ENCODE measurements at places on chromosomes 1 and 21. TPM values are rescaled to one million over a fixed set of nuclear protein-coding genes. Genes with fewer than 3 reads are reported as not detected.

Gene CYP4A22
- 0.84 TPM for total RNA-seq

- H3K36me3 ChIP-seq = peaks cover 97% of the 10 kb centered on the region
- no peak overlapping the region for H3K4me3 ChIP-seq
- no peak for DNase-seq
- H3K27me3 ChIP-seq = no peaks in the 10 kb centered on the region
- H3K27ac ChIP-seq = no peak overlapping the region
Measured at GRCh38 chr21:42764443-42764760, 111.0 kb downstream of the PDE9A start.

Gene COL6A1
- 669 TPM for total RNA-seq

DNA sequence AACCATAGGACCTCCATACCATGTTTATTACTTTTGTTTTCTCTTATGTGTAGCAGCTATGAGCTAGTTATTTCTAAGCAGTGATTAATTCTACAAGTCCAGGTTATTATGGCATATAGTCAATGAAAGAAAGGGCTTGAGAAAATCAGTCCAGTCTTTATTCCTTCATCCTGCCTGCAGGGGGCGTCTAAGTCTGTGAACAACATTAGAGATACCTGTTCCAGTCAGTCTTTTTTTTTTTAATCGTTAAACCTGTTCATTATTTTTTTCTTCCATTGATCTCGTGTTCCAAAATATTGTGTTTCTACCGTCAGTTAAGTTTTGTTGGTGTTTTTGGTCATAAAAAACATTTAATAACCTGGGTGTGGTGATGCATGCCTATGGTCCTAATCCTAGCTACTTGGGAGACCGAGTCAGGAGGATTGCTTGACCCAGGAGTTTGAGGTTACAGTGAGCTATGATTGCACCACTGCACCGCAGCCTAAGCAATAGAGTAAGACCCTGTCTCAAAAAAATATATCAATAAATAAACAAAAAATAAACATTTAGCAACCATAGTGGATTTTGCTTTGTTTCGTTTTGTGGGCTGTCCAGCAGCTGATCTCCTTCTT is 29.4 kb upstream of the CD2 start:
- H3K27ac ChIP-seq = no peak overlapping the region
- H3K27me3 ChIP-seq = no peaks in the 10 kb centered on the region
- no peaks in the 10 kb centered on the region for H3K4me1 ChIP-seq
- DNase-seq = peak; percentile 40
- H3K4me3 ChIP-seq = no peak overlapping the region

Gene SEMA4A
- total RNA-seq = 2.4 TPM

DNA sequence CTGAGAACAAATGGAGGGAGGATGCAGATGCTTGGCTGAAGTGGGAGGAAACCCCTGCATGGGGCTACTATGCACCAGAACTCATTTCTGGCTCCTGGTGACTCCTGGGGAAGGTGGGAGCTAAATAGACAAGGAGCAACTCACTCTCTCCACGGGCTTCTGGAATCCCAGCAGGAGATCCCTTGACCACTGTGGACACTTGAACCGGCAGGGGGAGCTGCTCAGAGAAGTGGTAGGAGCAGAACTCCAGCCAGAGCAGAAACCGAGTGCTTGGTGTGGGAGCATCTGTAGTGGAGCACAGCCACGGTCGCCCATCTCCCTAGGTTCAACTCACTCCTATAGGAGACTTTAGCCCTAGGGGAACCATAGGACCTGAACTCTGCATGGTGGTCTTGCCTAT is 205.6 kb upstream of the GJB5 start:
- no peak overlapping the region for H3K27ac ChIP-seq
- no peak overlapping the region for H3K4me3 ChIP-seq
- no peaks in the 10 kb centered on the region for H3K27me3 ChIP-seq
- no peaks in the 10 kb centered on the region for H3K4me1 ChIP-seq
- DNase-seq = no peak
- H3K36me3 ChIP-seq = no peaks in the 10 kb centered on the region

Gene OR2L13
- not detected for total RNA-seq

DNA sequence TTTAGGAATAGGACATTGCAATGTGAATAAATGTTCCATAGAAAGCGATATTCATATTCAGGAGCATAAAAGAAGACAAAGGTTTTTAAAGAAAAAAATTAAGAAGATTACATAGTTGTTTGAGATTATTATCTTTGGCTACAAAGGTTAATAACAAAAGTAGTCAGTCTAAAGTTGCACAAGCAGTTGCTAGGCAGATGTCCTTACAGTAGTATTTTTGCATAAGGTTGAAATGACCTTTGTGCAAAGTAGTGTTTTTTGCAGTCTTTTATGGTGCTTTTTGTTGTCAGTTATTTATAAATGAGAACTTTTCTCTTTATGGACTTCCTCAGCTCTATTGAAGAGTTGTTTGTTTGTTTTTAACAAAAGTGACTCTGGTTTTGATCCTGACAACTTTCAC is 447.8 kb downstream of the AMY1C start:
- H3K27me3 ChIP-seq = no peaks in the 10 kb centered on the region
- H3K4me3 ChIP-seq = no peak overlapping the region
- H3K27ac ChIP-seq = no peak overlapping the region
- no peak for DNase-seq
- H3K36me3 ChIP-seq = no peaks in the 10 kb centered on the region

GRCh38 chr1:189880135-189880534 is 597.5 kb downstream of the BRINP3 start:
- H3K4me1 ChIP-seq = no peaks in the 10 kb centered on the region
- no peaks in the 10 kb centered on the region for H3K27me3 ChIP-seq
- no peak for DNase-seq
- H3K36me3 ChIP-seq = no peaks in the 10 kb centered on the region
- no peak overlapping the region for H3K4me3 ChIP-seq
- H3K27ac ChIP-seq = no peak overlapping the region

- no peak overlapping the region for H3K4me3 ChIP-seq
- DNase-seq = no peak
Measured at GRCh38 chr1:165287781-165288180, 68.7 kb downstream of the LMX1A start.

- H3K27me3 ChIP-seq = no peaks in the 10 kb centered on the region
- H3K4me3 ChIP-seq = no peak overlapping the region
- H3K27ac ChIP-seq = no peak overlapping the region
- DNase-seq = no peak
- H3K4me1 ChIP-seq = no peaks in the 10 kb centered on the region
- no peaks in the 10 kb centered on the region for H3K36me3 ChIP-seq
Measured at GRCh38 chr1:171985639-171986038, 144.3 kb downstream of the DNM3 start.

- H3K27ac ChIP-seq = no peak overlapping the region
- no peak overlapping the region for H3K4me3 ChIP-seq
- no peak for DNase-seq
Measured at GRCh38 chr1:107557095-107557494, 407.9 kb downstream of the VAV3 start.

DNA sequence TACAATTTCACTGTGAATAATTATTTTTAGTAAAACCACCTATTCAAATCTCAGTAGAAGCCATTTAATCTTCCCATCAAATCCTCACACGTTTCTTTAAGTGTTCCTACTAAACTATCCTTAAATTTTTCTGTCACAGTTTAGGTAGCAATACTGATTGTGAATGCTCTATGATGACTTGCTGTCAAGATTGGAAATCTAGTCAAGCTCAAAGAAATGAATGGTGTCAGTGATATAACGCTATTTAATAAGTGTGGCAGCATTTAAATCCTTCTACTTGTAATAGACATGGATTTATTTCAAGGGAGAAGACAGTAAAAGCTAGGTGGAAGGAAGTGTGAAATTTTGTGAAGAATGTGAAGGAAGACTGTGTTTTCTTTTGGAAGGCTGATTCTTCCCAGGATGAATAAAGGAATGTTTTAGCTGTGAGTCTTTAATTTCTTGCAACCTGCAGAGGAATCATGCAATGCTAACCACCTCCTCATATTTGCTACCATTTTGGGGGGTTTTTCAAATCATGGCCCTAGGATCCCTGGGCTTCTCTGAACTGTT is 936.7 kb upstream of the NEGR1 start:
- H3K27me3 ChIP-seq = no peaks in the 10 kb centered on the region
- no peak for DNase-seq
- no peak overlapping the region for H3K27ac ChIP-seq
- no peaks in the 10 kb centered on the region for H3K4me1 ChIP-seq
- no peaks in the 10 kb centered on the region for H3K36me3 ChIP-seq

DNA sequence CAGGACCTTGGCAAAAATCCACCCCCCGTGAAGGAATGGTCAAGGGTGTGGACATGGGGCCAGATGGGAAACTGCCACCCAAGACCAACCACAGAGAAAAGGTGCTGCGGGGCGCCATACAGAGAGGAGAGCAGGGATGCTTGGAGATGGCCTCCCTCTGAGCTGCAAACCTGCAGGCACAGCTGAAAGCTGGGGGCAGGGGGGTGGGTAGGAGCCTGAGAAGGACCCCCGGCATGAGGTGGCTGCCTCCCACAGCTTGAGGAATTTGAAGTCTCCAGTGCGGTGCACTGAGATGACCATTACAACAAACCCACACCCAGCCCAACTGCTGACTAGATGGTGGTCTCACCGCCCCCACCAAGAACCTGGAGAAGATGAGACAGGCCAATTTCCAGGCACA is 84.8 kb downstream of the WDR4 start:
- H3K4me1 ChIP-seq = no peaks in the 10 kb centered on the region
- H3K27me3 ChIP-seq = peaks cover 3% of the 10 kb centered on the region
- H3K27ac ChIP-seq = no peak overlapping the region
- H3K36me3 ChIP-seq = no peaks in the 10 kb centered on the region
- no peak for DNase-seq

- peak overlapping the region; percentile 41 for H3K27ac ChIP-seq
- no peaks in the 10 kb centered on the region for H3K27me3 ChIP-seq
- H3K4me3 ChIP-seq = no peak overlapping the region
- no peaks in the 10 kb centered on the region for H3K36me3 ChIP-seq
- no peak for DNase-seq
Measured at GRCh38 chr1:182331387-182331786, 60.2 kb downstream of the GLUL start.

DNA sequence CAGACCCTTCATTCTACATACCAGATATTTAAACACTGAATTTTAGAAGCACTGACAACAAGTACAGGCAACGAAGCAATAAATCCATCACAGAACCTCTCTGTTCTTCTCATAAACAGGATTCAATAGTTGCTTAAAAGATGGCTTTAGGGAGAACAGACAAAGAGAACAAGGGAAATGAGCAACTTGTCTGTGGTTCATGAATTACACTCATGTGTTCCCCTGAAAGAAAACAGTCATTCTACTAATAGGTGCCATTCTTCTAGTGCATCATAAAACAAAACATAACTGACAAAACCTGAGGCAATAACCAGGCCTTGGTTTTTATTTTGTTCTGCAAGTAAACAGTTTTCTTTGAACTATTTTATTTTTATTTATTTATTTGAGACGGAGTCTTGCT is 6.8 kb downstream of the GNL2 start:
- H3K4me1 ChIP-seq = peaks cover 9% of the 10 kb centered on the region
- H3K27me3 ChIP-seq = no peaks in the 10 kb centered on the region
- H3K27ac ChIP-seq = no peak overlapping the region
- H3K4me3 ChIP-seq = no peak overlapping the region

- H3K4me3 ChIP-seq = no peak overlapping the region
- no peak for DNase-seq
- H3K27ac ChIP-seq = no peak overlapping the region
Measured at GRCh38 chr1:226279498-226279897, 29.5 kb downstream of the LIN9 start.

Gene GSTM3
- 85.4 TPM for total RNA-seq

- H3K36me3 ChIP-seq = no peaks in the 10 kb centered on the region
- DNase-seq = peak; percentile 95
- no peaks in the 10 kb centered on the region for H3K27me3 ChIP-seq
Measured at GRCh38 chr1:158999316-159000069, 10.2 kb upstream of the IFI16 start.

Gene RNPEP
- total RNA-seq = 168 TPM

DNA sequence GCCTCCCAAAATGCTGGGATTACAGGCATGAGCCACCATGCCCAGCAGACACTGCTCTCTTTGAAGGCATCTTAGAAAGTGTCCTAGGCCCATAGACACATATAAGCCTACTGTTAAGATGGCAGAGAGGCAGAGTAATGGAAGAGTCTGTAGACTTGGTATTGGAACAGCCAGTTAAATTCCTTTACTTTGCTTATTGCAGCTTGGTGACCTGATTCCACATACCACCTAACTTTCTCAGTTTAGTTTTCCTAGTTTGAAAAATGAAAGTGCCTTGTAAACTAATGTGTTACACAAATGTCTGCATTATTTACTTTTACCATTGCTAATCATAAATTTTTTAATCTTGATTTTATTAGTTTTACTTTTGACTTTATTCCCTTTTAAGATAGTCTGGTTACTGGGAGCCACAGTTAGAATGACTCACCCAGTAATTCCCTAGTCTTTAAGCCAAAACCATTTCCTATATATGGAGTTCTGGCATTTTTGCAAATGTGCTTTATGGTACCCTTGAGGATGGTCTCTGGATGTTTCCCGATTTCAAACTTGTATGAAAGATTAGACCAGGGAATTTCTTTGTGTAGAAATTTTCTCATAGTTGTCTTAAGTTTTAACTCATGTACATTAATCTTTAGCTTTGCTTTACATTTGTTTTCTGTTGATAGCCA is 6.4 kb downstream of the SMAP2 start:
- H3K4me1 ChIP-seq = peaks cover 2% of the 10 kb centered on the region
- H3K4me3 ChIP-seq = no peak overlapping the region
- H3K27ac ChIP-seq = peak overlapping the region; percentile 49
- H3K36me3 ChIP-seq = no peaks in the 10 kb centered on the region

- DNase-seq = no peak
- no peak overlapping the region for H3K27ac ChIP-seq
Measured at GRCh38 chr1:207069858-207070506, 16.9 kb downstream of the PFKFB2 start.

DNA sequence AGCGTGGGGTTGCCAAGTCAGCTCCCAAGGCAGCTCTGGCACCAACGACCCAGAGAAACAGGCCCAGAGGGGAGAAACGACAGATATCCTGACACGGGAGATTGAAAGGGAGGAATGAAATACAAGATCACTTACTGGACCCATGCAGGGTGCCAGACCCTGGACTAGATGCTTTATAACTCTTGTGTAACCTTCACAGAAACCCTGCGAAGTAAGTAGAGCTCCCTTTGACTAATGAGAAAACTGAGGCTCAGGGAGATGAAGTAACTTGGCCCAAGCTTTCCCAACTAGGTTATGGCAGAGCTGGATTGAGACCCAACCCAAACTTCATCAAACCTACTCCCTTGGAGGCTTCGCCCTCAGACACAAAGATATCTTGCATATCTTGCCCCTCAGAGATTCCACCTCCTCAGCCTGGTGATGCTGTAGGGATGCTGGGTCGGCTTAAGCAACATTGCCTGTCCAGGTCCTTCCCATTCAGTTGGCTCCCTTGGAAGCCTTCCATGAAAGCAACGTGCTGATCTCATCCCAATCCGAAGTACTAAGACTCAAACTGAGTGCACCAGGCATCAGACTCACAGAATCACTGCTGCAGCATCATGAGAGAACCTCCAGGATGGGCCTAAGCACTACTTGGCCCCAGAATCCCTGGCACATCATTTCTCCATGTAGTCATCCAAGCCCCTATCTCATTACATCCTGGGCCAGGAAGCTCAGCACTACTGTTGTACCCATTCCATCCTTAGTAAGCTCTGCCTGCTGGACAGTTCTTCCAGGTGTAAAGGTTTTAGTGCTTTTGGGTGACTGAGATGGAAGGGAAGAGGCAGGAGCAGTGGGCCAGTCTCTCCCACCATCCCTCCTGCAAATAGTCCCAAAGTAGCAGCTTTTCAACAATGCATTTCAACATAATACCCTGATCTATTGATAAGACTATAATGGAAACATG is 1.1 kb upstream of the IGSF9 start:
- no peak overlapping the region for H3K4me3 ChIP-seq
- H3K36me3 ChIP-seq = no peaks in the 10 kb centered on the region
- H3K4me1 ChIP-seq = no peaks in the 10 kb centered on the region
- H3K27ac ChIP-seq = peak overlapping the region; percentile 54
- H3K27me3 ChIP-seq = no peaks in the 10 kb centered on the region

Gene JUN
- total RNA-seq = 169 TPM

Measured in tibial nerve (tissue), 4 donors.